ENCODE measurements at places on chromosomes 2 and 18.

DNA sequence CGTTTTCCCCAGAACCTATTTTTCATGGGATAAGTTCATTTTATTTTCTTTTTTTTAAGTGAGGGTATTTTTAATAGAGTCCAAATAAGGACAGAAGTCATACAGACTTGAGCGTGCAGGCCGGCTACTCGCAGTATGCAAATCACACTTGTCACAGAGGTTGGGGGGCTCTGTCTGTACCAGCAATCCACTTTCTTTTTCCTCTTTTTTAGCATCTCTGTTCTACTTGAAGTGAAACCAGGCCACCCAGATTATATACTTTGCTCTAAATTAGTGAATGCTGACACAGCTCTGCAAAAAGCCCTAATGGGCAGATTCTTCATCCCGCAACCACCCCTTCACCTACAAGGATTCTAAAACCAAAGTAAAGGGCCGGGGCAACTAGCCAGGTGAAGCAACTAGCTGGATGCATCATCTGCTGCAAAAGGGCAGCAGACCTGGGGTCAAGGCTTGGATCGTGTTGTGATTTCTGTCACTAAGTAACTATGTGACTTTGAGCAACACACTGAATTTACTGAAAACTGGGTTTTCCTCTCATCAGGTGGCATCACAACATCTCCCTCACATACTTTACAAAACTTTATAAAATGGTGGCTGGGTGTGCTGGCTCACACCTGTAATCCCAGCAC lies 18.4 kb downstream of the KDSR start:
- DNase-seq, result no peak

DNA sequence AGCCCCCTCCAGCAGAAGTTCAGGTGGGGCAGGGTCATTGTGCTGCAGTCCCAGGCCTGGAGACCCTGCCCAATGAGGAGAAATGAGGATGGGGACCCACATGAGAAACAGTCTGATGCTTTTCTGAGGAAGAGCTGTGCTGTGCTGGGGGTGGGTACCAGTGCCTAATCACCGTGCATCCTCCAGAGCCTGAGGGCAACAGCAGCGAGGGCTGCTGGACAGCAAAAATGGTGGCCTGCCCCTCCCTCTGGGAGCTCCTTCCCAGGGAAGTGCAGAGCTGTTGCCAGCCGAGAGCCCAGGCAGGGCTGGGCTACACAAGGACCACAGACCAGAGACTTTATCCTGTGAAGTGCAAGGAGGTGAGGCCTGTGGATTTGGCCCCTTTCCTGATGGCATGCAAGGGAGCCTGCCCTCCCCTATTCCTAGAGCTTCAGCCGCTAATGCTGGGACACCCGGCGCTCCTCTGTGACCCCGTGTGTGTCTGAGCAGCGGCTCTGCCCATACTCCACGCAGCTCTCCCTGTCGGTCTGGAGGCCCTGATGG lies 134.8 kb downstream of the DSEL start:
- no peak for DNase-seq

DNA sequence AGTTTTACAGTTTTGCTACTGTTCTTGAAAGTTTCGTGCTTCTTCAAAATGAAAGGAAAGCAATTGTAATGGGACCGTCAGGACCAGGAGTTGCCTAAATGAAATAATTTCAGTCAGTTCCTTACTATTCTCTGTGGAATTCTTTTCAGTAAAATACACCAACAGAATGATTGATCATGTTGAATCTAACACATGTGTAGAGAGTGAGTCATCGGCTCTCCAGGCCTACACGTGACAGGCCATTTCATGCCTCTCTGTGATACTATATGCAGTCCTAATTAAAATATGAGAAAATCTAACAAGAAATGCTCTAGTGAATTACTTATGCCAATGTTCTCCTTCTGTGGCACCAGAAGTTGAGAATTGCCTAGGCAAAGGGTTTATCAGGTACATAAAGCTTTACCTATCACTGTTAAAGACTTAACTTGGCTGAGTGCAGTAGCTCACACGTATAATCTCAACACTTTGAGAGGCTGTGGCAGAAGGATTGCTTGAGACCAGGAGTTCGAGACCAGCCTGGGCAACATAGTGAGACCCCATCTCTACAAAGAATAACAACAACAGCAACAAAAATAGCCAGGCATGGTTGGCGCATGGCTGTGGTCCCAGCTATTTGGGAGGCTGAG lies 199.4 kb downstream of the LRRTM1 start:
- DNase-seq, result no peak

GRCh38 chr18:71049893-71050292 lies 761.0 kb downstream of the SOCS6 start:
- no peak for DNase-seq

GRCh38 chr2:202030691-202031090 lies 3.0 kb upstream of the FZD7 start:
- DNase-seq, result no peak

DNA sequence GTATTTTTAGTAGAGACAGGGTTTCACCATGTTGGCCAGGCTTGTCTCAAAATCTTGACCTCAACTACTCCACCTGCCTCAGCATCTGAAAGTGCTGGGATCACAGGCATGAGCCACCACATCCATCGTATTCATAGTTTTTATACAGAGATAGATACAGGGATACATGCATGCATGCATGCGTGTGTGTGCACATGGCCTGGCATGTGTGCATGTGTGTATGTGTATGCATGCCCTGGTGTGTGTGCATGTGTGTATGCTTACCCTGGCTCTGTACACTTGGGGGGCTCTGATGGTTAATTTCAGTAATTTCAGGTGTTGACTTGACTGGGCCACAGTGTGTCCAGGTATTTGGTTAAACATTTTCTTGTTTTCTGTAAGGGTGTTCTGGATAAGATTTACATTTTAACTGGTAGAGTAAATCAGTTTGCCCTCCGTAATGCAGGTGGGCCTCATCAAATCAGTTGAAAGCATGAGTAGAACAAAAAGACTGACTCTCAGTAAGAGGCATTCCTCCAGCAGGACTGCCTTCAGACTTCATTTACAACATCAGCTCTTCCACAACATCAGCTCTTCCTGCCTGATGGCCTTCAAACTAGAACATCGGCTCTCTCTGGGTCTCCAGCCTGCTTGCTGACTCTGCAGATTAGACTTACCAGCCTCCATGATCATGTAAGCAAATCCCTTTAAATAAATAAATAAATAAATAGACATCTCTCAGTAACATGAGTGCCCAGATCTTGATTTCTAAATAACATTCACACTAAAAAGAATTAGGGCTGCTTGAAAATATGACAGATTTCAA lies 30.8 kb downstream of the SESTD1 start:
- no peak for DNase-seq

DNA sequence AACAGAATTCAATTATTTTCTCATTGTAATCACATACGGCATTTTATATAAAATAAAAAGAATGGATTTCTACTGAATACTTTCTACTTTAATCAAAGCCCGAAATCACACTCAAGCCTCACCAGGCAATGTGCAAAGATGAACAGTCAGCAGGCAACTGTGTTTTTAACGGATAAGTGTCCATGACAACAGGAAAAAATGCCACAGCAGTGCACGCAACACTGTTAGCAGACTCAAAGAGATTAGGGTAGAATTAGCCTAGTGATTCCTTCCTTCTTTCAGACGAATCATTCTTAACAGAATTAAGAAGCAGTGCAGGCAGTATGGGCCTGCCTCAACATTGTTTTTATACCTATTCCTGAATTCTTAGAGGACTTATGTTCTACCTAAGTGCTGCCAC lies 135.6 kb downstream of the CDH2 start:
- DNase-seq, result no peak

- DNase-seq, result peak; percentile 21
These were observed 112.4 kb downstream of the CYRIA start for GRCh38 chr2:16553226-16553625.

DNA sequence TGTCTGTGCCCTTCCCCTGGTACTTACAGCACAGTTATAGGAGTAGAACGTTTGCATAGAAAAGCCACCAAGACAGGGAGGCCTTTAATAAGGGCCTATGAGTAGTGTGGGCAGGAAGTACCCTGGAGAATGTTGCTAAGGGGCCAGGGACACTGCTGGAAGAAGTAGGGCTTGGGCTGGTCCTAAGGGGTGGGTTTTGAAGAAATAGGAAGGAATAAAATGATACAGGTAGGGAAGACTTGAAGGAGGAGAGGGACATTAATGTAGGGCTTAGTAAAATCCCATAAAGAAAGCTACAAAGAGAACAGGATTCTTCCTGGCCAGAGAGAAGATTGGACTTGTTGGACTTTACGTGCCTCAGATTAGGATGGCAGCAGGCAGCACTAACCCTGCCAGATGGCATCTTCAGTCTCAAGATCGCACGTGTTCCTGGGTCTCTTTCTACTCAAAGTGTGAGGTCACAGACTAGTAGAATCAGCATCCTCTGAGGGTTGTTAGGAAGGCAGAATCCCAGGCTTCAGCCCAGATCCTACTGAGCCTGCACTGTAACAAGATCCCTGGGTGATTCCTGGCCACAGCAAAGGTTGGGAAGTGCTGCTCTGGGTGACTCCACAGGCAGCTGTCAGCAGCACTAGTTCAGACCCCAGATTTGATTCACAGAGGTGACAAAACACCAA lies 39.2 kb downstream of the EPAS1 start:
- no peak for DNase-seq

GRCh38 chr2:98538280-98539041 lies 69.9 kb downstream of the COA5 start:
- no peak for DNase-seq

DNA sequence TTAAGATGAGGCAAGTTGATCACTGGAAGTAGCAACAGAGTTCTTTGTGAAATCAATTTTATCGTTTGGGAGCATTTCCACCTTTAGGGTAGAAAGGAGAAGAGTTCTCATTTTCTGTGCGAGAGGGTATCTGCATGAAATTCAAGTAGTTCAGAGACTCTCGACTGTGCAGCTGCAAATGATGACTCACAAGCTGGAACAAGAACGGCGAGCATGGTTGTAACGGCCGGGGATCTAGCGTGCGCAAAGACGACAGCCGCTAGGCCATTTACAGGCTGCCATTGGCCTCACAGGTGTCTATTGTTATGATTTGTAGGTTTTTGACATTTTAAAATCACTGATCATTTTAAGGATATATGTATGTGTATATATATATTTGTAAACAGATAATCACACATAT lies 5.2 kb downstream of the KLHL29 start:
- no peak for DNase-seq

DNA sequence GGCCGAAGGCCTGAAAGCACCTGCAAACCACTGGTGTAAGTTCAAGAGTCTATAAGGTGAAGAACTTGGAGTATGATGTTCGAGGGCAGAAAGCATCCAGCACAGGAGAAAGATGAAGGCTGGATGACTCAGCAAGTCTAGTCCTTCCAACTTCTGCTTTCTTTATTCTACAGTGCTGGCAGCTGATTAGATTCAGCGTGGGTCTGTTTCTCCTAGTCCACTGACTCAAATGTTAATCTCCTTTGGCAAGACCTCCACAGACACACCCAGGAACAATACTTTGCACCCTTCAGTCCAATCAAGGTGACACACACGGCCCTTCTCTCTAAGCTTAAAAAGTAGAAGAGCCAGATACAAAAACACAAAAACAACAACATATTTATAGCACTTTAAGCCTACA lies 43.4 kb downstream of the NMS start:
- DNase-seq, result no peak

DNA sequence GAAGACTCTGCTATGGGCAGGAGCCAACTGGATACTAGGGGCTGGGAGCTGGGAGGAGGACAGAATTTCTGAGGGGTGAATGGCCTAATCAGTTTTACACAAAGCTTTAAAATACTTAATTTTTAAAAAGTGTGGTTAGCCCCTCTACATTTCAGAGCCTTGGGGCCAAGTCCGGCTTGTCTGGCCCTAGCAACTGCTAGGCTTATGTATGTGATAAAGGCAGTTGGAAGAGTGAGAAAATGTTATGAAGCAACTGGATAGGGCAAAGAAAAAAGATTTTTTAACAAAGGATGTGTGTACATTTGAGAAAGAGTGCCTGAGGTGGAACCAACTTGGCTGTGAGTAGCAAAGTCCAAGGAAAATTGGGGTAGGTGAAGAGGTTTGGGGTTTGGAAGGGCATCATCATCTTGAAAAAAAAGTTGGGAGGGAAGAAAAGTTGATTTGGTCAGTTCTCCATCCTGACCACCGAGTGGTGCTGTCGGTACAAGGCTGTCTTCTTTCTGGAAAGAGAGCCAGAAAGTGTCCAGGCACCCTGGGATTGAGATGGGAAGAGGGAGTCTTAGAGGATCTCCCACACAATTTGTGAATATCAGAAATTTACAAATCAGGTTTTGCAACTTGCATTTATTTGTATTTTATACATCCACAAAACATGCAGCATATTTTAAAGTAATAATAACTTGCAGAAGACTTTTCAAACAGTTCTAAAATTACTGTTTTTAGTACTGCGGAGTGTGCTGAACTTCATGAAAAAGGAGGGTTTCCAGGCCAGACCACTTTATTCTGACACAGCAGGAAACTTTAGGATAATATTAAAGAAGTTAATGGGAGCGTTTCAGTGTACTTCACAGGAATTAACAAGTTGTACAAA lies 10.5 kb upstream of the CDK15 start:
- no peak for DNase-seq

GRCh38 chr2:84870306-84870705 lies 10.6 kb downstream of the TRABD2A start:
- DNase-seq, result no peak

GRCh38 chr2:43405829-43406228 lies 179.4 kb upstream of the ZFP36L2 start:
- DNase-seq, result no peak

DNA sequence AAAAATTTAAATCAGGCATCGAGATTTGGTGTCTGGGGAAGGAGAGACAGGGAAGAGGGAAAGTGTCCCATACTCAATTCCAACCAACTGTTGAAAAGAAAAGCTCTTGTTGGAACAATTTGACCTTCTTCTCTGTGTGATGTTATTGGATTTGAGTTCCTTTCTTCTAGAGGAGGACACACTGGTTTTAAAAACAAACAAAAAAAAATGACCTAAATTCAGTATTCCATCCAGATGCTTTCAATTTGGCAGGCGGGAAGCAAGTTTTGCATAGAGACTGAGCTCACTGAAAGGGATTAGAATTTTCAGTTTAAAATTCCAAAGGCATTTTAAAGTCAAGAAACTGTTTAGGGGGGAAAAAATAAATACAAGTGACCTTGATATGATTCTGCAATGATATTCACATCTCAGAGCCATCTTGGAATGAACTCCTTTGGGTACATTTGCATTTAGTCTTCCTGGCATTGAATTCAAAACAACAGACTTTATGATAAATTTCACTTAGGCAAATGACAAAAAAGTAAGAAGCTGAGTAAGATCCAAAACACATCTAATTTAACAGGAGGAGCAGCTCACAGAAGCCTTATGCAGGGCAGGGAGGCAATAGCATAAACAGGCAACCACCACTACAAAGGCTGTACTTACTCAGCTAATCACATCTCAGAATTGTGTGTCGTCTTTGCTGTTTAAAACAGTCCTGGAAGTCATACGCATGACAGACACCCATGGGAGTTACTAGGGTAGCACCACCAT lies 126.8 kb downstream of the CDH20 start:
- DNase-seq, result peak; percentile 54

- DNase-seq, result no peak
These were observed 409.4 kb upstream of the ETAA1 start for GRCh38 chr2:66987733-66988132.

Measured in putamen (tissue), 1 donor.